ENCODE measurements at places on chromosomes 3 and 15. TPM values are rescaled to one million over a fixed set of nuclear protein-coding genes. Genes with fewer than 3 reads are reported as not detected.

Gene SUCNR1
- total RNA-seq, result 2.6 TPM

Gene CPN2
- total RNA-seq, result not detected

Gene TMEM115
- 21.6 TPM for total RNA-seq

Gene RHOV
- total RNA-seq, result 1.7 TPM

Gene ENTPD3
- total RNA-seq, result 14.8 TPM
